NCI-H69 (cell line): ENCODE measurements at places on chromosomes 11 and 22.

- DNase-seq = no peak
Observed at GRCh38 chr11:748007-748359, 719 bp downstream of the TALDO1 start.

DNA sequence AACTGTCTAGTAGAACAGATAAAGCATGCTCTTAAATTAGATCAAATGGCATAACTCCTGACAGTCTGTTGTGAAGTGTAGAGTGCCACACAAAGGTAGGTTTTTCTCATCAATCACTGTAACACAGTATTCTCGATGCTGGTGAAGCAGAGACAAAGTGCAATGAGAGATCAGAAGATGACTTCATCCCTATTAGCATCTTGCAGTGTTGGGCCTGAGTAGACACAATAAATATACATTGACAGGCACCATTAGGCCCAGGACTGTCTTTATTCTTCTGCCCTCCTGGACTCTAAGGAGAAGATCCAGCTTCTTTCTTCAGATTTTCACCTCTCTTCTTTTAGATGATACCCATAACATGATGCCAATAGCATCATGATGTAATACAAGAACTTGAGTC lies 478.0 kb upstream of the TENM4 start:
- no peak for DNase-seq

- peak; percentile 80 for DNase-seq
Observed at GRCh38 chr11:65500387-65501185, 1.7 kb downstream of the MALAT1 start.

DNA sequence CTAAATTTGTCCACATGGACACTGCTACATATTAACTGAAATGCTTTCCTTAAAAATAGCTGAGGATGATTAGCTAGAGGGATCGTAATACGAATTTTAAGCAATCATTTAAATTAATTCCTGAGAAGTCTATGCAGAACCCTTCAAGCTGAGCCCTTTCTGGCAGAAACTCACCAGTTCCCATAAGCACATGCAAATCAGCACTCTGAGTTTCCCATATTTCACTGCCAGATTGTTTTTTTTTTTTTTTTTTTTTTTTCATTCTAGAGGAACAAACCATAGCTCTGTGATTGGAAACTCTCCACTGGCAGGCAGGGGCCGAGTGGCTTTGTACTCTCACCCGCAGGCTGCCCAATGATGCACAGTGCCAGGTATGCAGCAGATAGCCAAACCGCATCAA lies 145.6 kb downstream of the EFCAB6 start:
- DNase-seq = no peak

DNA sequence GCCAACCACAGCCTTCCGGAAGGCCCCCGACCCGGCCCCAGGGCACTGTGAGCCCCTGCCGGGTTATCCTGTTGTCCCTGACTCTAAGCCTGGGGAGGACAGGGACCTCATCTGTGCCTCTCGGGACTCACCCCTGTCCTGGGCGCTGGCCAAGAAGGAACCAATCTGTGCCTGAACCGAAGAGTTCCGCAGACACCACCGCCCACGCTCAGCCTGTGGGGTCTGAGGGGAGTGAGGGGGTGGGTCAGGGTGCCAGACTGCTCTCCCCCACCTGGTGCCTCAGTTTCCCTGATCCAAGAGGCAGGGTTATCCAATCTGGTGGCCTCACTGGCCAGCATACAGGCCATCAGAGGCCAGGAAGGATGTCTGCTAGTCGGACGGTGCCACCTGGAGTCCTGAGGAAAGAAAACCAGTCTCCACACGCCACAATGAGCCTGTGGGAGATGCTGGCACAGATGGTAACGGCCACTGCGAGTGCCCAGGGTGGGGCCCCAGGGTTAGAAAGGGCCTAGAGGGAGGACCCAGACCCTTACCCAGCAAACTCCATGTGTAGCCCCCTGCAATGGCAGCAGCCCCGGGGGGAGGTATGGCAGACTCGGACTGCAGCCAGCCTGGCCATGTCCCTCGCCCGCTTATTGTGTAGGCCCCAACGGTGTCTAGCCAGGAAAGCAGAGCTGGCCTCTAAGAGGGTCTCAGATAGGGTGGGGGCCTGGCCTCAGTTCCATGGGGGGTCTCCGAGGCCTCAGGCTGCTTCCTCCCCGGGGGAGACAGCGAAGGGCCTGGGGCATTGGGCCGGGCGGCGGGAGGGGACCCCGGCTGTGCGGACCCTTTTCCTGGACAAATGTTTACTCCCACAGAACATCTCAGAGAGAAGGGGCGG lies 827 bp upstream of the TNNT3 start:
- DNase-seq = no peak

DNA sequence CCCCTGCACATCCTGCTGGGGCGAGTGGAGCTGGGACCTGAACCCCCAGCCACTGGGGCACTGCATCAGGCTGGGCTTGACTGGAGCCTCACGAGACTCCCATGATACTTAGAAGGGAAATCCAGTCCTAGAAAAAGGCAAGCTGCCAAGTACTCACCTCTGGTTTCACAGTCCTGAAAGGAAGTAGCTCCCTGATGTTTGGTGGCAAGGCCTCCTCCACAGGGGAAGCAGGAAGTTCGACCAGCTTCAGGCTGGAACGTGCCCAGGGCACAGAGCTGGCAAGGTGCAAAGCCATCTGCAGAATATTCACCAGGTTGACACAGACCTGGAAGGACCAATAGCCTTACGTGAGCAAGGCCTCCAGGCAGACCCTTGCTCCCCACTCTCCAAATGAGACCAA lies 26.8 kb upstream of the NRIP3 start:
- peak; percentile 74 for DNase-seq

GRCh38 chr11:123238297-123238696 lies 43.2 kb upstream of the CLMP start:
- DNase-seq = no peak

DNA sequence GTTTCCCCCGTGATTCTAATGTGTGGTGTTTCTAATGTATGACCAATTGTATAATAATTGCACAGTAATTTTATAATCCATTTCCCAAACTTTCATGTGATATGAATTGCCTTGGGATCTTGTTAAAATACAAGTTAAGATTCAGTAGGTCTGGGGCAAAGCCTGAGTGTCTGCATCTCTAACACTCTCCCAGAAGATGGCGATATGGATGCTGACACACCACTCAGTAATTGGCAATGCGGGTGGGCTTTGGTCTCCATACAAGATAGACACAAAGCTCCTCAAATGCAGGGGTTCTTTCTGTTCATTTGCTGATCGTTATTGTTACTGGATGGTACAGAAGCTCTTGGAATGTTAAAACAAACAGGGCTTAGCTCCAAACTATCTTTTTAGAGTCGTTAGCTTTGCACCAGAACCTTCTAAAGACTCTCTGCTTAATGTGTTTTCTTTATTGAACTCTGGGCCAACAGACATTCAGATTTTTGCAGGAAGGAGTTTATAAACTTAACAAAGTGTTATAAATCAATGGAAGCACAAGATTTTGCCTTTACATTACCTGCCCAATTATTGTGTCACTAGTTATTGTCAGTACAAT lies 45.4 kb upstream of the ANO3 start:
- peak; percentile 58 for DNase-seq

GRCh38 chr11:64839335-64839734 lies 5.1 kb downstream of the CDC42BPG start:
- no peak for DNase-seq

DNA sequence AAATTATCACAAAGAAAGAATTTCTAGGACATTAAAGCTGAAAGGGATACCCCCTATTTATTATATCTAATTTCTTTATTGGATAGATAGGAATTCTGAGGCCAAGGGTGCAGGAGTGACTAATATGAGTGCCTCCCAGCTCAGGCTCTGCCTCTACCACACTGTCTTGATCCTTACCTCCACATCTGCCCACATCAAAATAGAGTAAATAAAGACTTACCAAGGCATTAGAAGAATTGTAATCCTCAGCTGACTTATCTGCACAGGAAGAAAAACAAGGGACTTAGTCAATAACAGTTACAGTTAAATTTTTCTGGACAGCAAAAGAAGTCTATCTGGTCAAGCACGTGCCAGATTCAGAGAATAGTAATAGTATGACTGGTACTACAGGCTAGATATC lies 72.6 kb upstream of the GDPD4 start:
- DNase-seq = no peak

DNA sequence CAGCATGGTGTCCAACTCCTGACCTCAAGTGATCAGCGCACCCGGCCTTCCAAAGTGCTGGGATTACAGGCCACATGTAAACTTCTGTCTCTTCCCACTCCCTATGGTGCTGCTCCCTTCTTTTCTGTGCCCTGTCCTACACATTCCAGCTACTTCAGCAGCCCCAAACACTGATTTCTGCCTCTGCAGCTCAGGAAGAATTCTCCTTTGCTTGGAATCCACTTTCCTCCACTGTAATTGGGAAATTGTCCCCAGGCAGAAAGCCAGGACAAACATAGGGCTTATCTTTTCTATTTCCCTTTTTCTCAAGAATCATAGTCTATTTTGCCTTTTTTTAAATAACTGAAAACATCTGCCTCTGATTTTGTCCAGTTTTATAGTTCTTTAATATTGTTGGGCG lies 21.3 kb upstream of the DRG1 start:
- no peak for DNase-seq

DNA sequence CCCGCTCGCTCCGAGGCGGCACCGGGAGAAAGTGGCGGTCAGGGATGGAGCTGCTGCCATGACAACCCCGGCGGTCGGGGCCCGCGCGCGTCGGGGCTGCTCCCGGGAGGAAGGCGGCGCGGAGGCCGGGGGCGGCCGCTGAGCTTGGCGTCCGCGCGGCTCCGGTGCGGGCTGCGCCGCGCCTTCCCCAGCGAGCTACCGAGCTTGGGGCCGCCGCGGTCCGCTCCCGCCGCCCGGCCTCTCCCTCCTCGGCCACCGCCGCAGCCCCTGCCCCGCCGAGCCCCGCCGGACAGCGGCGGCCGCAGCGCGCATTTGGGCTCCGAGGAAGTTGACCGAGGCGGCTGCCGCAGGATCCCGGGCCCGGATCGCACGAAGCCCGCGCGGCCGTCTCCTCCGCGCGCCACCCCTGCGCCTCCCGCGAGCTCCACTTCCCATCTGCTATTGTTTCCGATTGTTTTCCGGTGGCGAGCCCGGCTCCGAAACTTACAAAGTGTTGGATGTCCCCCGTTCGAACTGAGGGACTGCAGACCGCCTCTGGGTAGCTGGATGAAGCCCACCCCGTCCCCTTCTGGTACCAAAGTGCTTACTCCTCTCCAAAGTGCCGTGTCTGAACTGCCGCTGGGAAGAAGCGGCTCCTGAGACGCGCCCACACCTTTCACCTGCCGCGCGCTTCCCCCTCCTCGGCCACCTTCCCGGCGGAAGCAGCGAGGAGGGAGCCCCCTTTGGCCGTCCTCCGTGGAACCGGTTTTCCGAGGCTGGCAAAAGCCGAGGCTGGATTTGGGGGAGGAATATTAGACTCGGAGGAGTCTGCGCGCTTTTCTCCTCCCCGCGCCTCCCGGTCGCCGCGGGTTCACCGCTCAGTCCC lies 540.3 kb downstream of the NTM start:
- peak; percentile 86 for DNase-seq

- DNase-seq = no peak
Observed at GRCh38 chr11:101765932-101766331, 148.9 kb upstream of the CEP126 start.

GRCh38 chr22:20956258-20957101 lies 10.6 kb upstream of the AIFM3 start:
- DNase-seq = no peak

DNA sequence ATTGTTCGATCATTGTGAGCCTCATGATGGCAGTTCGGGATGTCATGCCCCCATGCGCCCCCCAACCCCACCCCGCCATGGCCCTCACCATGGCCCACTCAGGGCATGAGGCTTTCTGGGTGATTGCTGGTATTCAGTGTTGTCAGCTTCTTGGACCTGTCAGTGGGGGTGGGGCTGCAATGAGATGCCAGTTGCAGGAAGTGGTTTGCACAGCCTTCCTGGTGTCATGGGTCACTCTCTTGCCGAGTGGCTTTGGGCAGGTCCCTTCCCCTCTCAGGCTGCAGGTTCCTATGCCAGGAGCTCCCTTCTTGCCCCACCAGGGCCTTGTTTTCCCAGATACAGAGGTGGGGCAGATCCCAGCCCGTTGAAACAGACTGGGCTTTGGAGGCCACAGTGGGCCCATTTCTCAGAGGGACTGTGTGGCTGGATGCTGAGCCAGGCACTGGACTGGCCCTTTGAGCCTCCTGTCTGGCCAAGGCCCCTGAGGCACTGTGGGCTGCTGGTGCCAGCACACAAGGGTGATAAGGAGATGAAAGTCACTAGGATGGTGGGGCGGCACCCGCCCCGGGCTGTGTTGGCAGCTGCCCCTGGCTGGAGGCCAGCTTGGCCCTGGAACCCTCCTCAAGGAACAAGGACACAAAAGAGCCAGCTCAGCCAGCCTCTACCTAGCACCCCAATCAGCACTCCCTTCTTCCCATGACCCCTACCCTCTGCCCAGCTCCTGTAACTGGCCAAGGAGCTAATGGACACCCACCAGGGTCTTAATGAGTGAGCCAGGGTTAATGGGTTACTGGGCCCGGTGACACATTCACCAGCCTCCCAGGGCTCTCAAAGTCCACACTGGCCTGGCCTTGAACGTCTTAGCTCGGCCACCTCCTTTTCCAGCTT lies 1.5 kb upstream of the GGT1 start:
- peak; percentile 66 for DNase-seq

DNA sequence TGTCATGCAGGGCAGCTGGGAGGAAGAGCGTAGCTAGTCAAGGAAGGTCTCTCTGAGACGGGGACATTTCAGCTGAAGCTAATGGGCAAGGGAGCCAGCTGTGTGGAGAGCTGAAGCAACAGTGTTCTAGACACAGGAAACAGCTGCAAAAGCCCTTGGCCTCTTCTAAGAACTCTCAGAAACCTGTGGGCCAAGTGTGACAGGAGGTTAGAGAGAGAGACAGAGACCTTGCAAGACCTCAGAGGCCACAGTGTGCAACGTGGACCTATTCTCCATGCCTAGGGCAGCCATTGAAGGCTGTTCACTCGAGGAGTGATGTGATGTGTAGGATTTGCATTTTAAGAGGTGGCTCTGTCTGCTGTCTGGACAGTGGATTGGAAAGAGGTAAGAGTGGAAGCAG lies 48.7 kb upstream of the TNRC6B start:
- no peak for DNase-seq

GRCh38 chr11:72751116-72752087 lies 806 bp downstream of the ARAP1 start:
- peak; percentile 59 for DNase-seq

GRCh38 chr11:66542362-66542761 lies 3.5 kb downstream of the ZDHHC24 start:
- no peak for DNase-seq
